ENCODE measurements at places on chromosomes 7 and 10.

DNA sequence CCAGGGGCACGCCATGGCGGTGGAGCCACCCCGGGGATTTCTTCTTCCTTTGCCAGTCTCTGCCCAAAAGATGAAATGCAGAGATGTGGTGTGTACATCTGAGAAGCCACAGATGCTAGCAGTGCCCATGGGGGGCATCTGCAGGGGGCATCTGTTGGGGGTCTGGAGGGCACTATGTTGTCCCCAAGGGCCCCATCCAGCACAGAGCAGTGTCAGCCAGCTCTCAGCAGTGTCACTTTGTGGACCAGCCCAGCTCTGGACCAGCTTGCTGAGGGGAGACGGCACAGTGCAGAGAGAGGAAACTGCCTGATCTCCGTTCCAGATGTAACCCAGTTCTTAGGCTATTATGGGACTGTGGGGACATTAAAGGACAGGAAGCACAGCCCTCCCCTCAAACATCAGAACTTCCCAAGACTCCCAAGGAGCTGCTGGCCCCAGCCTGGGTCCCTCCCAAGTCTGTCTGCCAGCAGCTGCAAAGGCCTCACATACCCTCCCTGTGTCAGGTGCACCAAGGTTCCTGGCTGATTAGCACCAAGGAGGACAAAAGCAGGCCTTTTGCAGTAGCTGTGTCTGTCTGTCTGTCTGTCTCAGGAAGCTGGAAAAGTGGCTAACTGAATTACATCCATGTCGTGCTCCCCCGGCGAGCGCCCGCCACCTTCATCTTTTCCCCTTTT lies 536.5 kb downstream of the PTPRN2 start:
- DNase-seq: no peak

DNA sequence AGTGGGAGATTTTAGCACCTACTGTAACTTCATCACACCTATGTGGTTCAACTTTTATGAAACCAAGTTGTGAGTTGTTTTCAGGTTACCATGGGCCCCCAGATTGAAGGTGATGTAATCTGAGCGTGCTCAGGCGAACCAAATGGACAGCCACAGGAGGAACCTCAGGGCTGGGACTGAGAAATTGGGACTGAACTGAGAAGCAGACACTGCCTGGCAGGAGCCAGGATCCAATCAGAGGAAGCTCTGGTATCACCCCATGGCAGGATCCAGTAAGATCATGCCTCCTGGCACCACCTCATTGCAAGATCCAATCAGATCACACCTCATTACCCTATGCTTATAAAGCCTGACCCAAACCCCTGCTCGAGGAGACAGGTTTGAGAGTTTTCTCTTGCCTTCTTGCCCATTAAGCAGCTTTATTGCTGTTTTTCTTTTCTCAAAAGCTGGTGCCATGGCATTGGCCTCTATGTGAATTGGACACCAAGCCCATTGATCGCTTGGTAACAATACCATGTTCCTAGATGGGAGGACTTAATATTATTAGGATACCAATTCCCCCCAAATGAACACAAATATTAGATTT lies 43.2 kb upstream of the GDF10 start:
- no peak for DNase-seq

- no peak for DNase-seq
Observed at GRCh38 chr7:23332910-23333612, 33.9 kb downstream of the MALSU1 start.

- no peak for DNase-seq
Observed at GRCh38 chr7:148403466-148403993, 187.0 kb upstream of the C7orf33 start.

GRCh38 chr7:4738711-4739527 lies 36.5 kb upstream of the AP5Z1 start:
- DNase-seq: no peak

GRCh38 chr7:29353810-29354209 lies 159.2 kb downstream of the CHN2 start:
- no peak for DNase-seq

GRCh38 chr10:70176441-70176840 lies 6.1 kb upstream of the SAR1A start:
- no peak for DNase-seq

DNA sequence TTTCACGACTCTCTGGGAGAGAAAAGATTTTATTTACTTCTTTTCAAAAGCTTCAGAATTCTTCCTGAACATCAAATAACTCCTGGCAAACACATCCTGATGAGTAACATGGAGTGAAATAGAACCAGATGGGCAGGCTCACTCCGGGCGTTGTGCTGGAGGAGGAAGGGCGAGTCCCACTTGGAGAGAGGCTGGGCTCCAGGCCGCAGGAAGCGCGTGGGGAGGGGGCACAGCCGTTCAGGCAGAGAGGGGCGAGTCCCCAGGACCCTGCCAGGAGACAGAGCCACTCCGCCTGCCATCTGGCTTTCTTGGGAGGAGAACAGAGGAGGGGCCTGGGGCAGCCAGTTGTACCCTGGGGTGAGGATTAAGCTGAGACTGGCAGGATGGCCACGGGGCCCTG lies 265.9 kb upstream of the ZMIZ1 start:
- no peak for DNase-seq

GRCh38 chr7:21898265-21898930 lies 47.3 kb downstream of the CDCA7L start:
- no peak for DNase-seq

- DNase-seq: no peak
Observed at GRCh38 chr10:75180592-75180991, 30.0 kb upstream of the VDAC2 start.

DNA sequence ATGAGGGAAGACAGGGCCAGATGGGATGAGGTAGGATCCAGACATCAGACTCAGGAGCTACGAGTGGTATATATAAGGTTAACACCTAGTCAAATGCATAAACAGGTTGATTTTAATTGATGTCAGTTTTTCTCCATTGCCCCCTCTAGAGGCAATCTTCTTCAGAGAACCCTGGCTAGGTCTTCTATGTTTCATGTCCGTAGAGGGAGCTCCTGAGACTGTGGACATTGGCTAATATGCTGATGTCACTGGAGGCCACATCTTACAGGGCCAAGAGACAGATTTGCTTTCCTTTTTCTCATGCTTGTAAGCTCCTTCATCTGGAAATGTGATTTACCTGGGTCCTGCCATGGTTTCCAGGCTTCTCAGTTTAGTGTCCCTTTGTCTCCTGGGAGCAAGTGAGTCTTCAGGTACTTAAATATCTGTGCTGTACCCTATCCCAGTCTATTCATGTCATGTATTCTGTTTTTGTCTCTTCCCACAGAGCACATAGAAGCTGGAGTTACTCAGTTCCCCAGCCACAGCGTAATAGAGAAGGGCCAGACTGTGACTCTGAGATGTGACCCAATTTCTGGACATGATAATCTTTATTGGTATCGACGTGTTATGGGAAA lies 161.6 kb upstream of the PRSS1 start:
- DNase-seq: no peak

GRCh38 chr10:104388830-104389229 lies 35.2 kb downstream of the CFAP58 start:
- no peak for DNase-seq

GRCh38 chr10:47038881-47039561 lies 127.8 kb downstream of the PTPN20 start:
- no peak for DNase-seq

DNA sequence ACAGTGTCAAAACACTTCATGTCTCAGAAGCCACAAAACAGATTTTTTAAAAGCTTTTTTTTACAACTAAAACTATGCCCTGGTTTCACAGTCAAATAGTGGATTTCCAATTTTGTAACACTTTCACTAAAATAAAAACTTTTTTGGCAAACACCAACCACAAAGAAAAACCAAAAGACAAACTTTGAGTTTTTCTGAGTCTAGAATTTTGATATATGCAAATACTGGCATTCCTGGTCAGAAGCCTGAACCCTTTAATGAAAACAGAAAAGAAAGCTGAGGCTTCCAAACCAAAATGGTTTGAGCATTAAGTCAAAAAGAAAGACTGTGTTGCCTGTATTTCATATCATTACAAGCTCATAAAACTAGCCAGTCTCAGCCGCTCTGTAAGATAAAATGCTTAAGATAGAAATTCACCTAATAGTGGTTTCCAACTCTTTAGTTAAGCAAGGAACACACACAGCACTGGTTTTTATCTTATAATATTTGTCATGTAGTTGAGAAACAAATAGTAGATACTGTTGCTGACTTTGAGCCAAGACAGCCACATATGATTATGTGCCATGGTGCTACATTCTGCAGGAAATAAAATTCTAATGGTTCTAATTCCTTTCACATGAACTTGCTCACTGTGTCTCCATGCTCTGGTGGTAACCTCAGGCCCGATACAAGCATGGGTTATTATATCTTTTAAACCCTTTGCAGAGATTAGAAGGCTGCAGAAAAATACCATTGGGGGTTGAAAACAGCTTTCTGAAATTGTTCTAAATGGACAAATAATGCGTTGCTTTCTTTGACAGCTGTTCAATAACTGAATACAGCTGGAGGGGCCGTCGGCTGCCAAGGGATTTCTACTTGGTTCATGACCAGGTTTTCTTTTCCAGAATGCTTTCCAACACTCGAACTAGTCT lies 49.4 kb downstream of the FAM171A1 start:
- DNase-seq: no peak

DNA sequence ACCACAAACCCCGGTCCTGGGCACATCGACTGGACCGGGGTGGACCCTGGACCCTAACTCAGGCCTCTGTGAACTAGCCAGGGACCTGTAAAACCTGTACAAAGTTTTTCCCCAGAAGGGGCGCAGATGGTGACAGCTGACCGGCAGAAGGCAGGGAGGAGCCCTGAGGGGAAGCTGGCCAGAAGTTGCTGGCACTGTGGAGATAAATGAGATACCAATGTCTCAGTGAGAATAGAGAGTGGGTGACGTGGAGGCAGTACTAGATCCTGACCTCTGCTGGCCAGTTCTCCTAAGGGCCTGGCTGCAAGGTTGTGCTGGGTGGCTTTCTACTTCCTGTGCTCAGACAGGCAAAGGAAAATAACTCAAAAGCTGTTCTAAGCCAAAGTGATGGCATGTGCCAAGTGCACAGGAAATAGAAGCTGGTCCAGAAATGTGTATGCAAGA lies 10.6 kb upstream of the TSPAN14 start:
- DNase-seq: no peak

- no peak for DNase-seq
Observed at GRCh38 chr7:139680676-139681462, 96.9 kb downstream of the HIPK2 start.

DNA sequence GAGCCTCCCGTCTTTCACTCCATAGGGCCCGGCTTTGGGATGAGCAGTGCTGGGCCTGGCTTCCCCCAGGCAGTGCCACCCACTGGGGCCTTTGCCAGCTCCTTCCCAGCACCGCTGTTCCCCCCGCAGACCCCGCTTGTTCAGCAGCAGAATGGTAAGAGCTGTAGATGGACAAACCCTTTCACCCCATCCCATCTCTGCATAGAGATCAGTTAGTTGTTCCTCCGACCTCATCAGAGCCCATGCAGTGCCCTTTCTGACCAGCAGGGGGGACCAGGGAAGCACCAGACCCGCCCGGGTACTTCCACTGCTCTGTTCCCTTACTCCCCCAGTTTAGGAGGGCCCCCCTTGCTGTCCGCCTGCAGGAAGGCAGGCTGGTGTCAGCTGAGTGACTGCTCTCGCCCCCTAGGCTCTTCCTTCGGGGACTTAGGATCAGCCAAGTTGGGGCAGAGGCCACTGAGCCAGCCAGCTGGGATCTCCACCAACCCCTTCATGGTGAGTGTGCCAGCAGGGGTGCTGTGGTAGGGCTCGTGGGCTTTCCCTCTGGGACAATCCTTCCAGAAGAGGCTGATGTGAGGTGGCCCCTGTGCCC lies 9.8 kb downstream of the SAP25 start:
- peak; percentile 26 for DNase-seq

DNA sequence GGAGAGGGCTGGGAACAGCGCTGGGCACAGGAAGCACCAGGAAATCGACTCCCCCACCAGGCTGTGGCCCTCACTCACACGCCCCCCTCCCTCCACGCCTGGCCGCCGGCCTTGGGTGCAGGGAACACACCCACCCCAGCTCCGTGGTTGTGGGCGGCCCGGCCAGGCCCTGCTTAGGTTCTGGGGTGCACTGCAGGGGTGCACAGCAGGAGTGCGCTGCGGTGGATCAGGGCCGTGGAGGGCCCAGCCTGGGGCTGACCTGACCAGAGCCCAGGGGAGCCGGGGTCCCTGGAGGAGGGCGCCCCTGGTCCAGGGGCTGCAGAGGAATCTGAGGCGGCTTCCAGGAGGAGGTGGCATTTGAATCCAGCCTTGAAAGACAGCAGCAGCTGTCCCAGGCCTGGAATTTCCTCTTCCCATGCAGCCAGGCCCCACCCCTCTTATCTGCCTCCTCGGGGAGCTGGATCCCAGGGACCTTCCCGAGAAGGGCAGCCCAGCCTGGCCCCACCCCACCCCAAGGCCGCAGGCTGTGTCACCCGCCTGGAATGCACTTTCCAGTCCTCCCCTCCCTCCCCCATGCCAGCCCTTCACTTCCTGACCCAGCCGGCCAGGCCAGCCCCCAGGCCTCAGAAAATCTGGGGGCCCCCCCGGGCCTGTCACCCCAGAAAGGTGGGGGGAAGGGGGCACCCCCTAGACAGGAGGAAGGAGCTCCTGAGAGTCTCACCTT lies 18.4 kb upstream of the PDGFA start:
- DNase-seq: no peak

DNA sequence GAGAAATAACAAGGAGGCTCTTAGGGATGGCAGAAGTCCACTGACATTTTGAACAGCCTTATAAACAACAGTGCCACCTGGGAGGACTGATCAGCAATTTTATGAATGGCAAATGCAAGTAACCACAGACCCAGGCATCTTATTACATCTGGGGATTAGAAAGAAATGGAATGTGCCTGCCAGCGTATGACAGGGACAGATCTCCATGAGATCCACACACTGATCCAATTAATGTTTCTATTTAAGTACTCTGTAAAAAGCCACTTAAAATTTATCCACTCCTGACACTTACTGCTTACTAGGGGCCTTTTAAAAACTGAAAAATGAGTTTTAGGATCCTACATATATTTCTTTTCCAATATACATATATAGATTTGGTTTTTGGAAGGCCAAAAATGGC lies 28.6 kb downstream of the PARD3 start:
- DNase-seq: no peak

GRCh38 chr7:126605056-126605455 lies 647.7 kb downstream of the GRM8 start:
- no peak for DNase-seq

- DNase-seq: no peak
Observed at GRCh38 chr7:111137296-111138192, 46.6 kb downstream of the LRRN3 start.

GRCh38 chr7:5776894-5777660 lies 4.4 kb downstream of the RNF216 start:
- no peak for DNase-seq

GRCh38 chr10:59750155-59750945 lies 2.9 kb downstream of the MRLN start:
- DNase-seq: no peak
